Left ventricle myocardium inferior (tissue), 1 donor: ENCODE measurements at places on chromosomes 5 and 9. TPM values are rescaled to one million over a fixed set of nuclear protein-coding genes. Genes with fewer than 3 reads are reported as not detected.
A peak's percentile ranks its signal among the peaks of the same experiment; 100 is the strongest.

- DNase-seq = no peak
These were observed 12.3 kb upstream of the MTMR12 start for GRCh38 chr5:32325062-32325461.

GRCh38 chr9:121774715-121775613 lies 123.5 kb downstream of the DAB2IP start:
- peak; percentile 15 for DNase-seq

DNA sequence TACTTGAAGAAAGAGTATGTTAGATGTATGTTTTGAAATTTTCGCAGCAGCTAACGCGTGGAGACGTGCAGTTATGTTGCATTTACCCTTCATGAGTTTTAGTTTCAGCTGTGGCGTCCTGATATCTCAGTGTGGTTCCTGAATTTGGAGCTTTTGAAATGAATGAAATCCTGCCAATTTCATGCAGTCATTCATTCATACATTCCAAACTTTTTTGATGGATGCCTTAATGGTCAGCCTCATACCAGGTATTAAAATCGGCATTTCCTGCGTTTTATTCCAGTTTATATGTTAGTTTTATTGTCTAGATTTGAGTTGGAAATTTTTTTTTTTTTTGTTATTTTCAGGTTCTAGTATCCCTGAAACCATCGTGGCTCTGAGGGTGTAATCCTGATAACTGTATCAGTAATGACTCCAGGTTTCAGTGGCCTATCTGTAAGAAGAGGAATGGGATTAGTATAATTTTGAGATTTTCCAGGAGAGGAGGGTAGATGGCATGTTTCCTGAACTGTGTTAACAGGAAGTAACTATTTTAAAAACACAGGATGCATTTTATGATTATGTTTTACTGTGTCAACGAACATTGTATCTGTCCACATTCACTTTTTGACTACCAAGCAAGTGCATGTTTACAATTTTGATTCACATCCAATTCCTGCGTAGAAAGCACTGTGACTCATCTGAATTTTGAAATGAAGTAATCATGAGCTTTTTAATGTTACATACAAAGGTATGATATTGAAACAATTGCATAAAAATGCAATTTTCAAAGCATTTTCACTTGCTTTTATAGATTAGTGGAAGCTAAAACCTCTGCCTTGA lies 1.0 kb downstream of the FOCAD start:
- no peak for DNase-seq

DNA sequence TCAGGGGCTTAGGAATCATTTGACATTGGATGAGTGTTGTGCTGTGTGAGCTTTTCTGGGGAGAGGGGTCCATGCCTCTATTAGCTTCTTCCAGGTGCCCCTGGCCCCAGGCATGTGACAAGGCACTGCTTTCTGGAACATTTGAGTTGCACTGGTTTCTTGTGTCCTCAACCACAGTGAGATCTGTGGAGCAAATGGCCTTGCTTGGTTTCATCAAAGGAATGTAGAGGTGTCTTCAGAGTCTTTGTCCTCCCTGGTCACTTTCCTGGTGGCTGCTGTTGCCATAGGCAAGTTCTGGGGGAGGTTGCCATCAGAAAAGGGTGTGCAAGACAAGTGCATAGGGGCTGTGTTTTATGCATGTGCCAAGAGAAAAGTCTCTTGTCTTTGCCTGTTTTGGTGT lies 157.5 kb downstream of the MACROH2A1 start:
- no peak for DNase-seq

DNA sequence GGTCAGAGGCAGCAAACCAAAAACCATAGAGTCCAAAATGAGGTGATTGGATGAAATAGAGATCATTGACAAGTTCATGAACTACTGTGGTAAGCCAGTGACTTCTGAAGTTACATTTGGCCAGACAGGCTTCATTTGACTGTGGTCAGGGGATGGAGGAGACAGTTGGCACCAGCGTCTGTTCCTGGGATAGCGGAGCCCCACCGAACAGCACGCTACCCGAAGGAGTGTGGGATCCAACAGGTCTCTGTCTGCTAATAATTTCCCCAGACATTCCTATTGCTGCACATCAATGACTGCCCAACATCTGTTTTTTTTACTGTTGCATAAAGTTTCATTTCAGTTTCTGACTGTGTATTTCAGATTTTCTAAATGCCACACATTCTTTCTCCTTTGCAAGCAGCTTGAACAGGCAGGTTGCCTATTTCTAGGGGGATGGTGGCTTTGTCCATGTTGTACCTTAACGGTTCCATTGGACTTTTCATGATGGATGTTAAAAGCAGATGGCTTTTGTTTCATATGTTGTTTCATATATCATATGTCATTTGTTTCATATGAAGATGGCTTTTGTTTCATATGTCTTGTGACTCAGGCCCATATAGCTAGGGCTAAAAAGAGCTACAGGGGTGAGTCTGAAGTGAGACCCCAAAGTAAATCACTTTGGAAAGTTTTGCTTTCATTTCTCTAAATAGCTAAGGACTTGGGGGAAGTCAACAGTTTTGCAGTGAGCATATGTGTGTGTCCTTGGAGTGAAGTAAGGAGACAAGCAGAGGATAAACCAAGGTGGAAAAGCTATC lies 180.8 kb downstream of the GOLPH3 start:
- DNase-seq = no peak

DNA sequence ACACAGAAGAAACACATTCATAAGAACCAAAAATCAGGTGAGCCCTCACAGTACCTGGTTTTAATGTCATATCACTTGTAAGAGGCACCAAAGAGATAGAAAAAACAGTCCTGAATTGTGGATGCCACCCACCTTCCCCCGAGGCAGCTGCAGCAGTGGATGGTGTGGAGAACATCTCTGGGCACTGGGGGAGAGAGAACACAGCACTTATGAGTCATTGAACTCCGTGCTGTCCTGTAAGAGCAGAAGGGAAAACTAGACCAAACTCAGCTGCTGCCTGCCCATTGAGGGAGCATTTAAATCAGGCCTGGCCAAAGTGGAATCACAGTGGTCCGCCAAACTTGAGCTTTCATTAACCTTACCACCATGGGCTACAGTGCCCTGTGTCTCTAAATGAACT lies 296.2 kb downstream of the SPATA31D1 start:
- no peak for DNase-seq

DNA sequence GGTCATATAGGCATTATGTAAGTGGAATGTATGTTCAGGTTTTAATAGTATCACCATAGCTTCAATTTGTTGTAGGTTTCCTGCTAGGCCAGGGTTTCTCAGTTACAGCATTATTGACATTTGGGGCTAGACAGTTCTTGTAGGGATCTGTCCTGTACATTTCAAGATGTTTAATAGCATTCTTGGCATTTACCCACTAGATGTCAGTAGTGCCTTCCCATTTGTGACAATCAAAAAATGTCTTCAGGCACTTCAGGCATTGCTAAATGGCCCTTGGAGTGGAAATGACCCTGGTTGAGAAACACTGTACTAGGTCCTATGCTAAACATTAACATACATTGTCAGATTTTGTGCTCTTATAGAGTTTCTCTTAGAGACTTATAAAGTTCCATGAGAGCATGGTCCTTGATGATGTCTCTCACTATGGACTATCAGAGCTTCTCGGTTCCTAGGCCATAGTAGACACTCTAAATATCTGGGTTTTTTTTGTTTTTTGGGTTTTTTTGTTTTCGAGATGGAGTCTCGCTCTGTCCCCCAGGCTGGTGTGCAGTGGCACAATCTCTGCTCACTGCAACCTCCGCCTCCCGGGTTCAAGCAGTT lies 1.4 kb downstream of the KIF20A start:
- no peak for DNase-seq

- DNase-seq = no peak
These were observed 162.1 kb downstream of the TENT4A start for GRCh38 chr5:6875376-6875775.

DNA sequence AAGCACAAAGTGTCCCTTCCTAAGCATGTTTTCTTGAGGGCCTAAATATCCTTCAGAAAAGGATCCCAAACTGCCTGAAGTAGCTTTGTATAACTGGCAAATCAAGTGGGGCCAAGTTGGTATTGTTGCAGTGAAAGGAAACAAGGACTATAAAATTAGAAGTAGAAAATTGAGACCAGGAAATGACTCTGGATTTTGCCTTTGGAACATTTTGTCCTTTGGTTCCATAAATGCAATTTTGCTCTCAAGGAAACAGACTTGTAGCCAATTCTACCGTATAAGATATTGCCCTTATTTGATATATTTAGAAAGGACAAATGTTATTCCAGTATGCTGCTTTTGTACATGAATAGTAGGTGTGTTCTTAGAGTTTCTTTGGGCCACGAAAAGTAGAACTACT lies 34.4 kb downstream of the RABGAP1 start:
- DNase-seq = no peak

- DNase-seq = no peak
These were observed 177.9 kb upstream of the KCNN2 start for GRCh38 chr5:114184006-114184405.

- DNase-seq = no peak
These were observed 309.2 kb downstream of the CTNND2 start for GRCh38 chr5:11595045-11595444.

GRCh38 chr9:93905473-93906133 lies 49.6 kb downstream of the BARX1 start:
- DNase-seq = no peak

GRCh38 chr5:151107738-151108520 lies 27.1 kb upstream of the TNIP1 start:
- peak; percentile 63 for DNase-seq

- DNase-seq = no peak
These were observed 72.9 kb upstream of the SHB start for GRCh38 chr9:38141746-38142591.

GRCh38 chr9:31334837-31335528 lies 1049.5 kb upstream of the ACO1 start:
- no peak for DNase-seq

DNA sequence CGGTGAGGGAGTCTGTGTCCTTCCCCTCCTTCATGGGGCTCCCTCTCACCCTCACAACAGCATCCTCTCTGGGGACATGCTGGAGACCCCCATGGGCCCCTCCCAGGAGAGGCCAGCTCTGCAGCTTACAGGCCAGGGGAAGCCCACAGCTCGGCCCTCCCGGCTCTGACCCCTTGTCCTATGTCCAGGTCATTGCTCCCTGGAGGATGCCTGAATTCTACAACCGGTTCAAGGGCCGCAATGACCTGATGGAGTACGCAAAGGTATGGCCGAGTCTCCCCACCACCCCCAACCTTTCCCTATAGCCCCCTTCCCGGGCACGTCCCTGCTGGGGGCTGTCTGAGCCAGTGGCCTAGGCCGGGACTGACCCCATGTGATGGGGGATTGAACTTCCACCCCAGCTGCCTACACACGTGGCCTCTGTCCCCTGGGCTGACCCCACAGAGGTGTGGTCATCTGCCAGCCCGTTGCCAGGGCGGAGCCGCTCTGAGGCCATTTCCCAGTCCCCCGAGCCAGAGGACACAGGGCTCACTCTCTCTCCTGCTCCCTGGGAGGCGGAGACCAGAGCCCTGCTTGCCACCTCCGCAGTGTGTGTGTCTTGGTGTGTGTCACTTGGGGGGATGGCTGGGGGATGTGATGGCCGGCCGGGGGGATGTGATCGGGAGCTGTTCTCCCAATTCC lies 21.9 kb downstream of the ASS1 start:
- no peak for DNase-seq

DNA sequence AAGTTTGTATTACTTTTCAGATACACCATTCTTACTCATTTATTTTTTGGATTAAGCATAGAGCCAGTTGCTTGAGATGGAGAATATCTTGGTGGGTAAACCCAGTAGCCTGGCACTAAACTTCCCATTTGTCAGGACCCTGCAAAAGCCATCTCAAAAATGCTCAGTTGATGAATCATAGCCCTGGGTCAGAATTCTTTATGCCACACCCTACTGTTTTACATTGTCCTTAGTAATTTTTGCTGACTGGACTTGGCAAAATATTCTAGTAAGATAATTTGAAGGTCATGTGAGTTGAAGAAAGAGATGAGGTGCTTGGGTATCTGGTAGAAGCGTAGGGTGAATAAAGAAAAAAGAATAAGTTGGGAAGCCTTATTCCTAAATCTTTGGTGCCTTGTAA lies 50.7 kb downstream of the C7 start:
- no peak for DNase-seq

DNA sequence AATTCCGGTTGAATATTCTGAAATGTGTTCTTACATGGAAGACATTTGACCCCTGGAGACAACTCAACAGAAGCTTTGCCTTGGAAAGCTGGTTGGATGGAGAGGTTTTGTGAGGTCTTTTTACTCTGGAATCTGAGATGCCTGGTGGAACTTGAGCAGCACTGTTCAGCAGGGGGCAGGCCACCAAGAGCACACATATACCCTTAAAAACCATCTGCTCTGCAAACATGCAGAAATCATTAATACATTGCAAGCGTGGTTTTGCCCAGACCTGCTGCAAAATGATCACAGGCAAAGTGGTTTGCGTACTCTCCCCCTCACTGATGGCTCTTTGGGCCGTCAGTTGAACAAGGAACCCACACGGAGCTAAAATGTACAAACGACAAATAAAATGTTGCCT lies 32.8 kb upstream of the DAP start:
- DNase-seq = no peak

GRCh38 chr5:27269766-27270165 lies 231.4 kb upstream of the CDH9 start:
- DNase-seq = no peak

DNA sequence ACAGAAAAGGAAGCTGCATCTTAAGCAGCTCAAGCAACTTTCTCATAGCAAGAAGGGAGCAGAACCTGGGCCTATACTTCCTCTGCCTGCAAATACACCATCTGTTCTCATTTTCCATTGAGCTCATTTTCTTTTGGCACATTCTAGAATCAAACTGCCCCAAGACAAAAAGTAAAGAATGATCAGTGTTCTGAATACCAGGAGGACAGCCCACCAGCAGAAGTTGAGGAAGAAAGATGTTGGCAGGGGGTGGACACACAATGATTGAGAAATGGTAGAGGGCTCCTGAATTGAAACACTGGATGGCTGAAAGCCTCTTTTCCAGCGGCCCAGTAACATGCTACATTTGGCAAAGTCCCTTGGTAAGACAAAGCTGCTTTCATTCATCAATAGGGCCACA lies 171.8 kb downstream of the MED10 start:
- no peak for DNase-seq

DNA sequence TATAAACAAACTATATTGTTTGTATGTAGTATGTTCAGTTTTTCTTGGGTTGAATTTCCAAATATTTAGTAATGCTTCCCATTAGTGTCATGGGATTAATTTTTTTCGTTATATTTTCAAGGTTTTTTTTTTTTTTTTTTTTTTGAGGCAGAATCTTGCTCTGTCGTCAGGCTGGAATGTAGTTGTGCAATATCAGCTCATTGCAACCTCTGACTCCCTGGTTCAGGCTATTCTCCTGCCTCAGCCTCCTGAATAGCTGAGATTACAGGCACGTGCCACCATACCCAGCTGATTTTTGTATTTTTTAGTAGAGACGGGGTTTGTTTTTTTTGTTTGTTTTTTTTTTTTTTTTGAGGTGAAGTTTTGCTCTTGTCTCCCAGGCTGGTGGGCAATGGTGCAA lies 10.6 kb downstream of the DDX46 start:
- no peak for DNase-seq

Gene CDC20B
- total RNA-seq = not detected

Gene DND1
- total RNA-seq = 0.47 TPM

Gene ZDHHC11
- total RNA-seq = 18.7 TPM

Gene ORM2
- not detected for total RNA-seq

Gene PCDHGA7
- 5.8 TPM for total RNA-seq

Gene NOXA1
- 2.0 TPM for total RNA-seq
